ENCODE measurements at places on chromosomes 2 and 18.

DNA sequence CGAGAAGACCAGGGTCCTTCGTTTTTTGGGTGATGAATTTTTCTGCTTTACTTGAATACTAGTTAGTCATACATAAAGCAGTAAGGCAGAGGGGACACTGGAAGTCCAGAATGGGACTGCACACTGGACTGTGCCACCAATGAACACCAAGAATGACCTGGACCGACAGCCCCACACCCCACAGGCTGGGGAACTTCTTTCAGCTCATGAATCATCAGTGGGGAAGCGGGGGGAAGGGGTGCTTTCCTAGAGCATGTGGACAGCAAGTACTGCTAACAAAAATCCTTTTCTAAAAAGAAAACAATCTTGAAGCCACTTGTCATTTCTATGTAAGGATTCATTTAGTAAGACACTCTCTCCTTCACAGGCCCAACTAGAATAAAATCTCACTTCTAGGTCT is 86.0 kb downstream of the DTNB start:
- no peak for DNase-seq

- DNase-seq: no peak
These were observed 87.5 kb downstream of the MSH2 start for GRCh38 chr2:47490406-47490805.

DNA sequence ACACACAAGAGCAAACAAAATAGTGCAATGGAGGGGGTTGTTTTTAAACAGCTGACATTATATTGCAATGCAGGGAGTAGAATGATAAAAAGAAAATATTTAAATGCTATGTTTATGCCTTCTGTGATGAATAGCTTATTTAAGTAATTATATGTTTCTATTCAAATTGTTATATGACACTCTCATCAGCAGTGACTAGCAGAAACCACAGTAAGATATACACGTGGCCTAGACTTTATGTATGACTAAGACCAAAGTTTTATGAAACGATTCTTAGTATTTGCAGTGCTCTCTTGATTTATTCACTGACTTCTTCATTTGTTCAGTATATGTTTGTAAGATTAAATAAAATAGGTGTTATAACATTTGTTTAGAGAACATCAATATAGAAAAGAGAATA is 26.1 kb upstream of the C1D start:
- DNase-seq: no peak

DNA sequence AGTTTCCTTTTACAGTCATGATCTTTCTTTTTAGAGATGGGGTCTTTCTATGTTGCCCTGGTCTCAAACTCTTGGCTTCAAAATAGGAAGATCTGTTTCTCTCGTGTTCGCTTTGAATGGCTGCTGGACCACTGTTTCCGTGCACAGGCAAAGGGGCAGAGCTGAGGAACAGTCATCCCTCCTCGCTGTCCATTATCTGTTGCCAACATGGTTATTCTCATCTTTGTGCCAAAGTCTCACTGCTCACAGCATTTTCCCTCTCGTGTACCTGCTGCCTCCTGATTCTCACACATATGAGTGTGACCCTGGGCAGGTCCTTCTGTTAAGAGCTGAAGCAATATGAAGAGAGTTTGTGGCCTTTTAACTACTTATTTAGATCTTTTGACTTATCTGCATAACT is 28.0 kb upstream of the CCNYL1 start:
- DNase-seq: no peak

- no peak for DNase-seq
These were observed 1490.2 kb upstream of the SLC39A10 start for GRCh38 chr2:194166818-194167217.

- no peak for DNase-seq
These were observed 14.9 kb upstream of the B3GNT2 start for GRCh38 chr2:62180975-62181374.

DNA sequence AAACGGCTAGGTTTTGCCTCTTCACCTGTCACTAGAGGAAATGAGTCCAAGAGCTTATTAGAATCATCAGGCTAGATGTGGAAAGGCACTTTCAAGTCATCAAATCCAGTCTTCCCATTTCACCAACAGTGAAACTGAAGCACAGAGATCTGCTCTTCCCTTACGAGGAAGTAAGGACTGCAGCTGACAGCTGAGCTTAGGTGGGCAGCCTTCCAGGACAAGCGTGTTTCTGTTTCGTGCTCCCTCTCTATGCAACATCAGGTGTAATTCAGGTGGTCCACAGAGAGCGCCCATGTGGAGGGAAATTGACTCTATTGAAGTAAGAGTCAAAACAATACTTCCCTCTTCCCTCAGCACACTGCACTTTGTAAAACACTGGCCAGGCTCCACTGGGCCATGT is 5.5 kb downstream of the CYRIA start:
- DNase-seq: no peak

DNA sequence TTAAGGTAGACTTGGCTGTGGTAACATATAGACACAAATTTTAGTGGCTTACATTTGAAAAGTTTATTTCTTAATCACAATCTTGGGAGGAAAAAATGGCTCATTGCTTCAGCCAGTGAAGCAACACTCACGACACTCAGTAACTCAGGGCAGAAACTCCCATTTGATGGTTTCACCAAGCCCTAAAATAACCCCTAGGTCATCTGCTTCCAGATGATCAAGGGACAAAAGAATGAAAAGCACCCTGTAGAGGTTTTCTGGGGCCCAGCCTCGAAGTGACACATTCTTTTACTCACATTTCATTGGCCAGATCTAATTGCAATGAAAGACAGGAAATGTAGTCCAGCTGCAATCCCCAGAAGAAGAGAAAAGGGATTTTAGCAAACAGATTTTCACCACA is 275.9 kb downstream of the TMX3 start:
- no peak for DNase-seq

DNA sequence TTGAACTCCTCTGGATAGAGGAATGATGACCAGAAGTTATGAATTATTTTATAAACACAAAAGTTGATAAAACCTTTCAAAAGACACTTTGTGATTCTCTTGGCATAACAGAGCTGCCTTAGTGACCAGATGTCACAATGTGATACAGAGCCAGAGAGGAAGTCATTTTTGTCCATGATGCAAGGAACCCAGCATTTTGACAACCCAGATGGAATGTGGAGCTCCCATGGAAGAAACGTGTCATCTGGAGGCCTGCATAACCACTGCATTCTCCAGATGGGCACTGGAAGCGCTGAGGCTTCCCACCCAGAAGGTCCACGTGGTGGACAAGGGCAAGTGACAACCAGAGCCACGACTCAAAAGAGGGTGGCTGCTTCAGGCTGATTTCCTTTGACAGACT is 30.1 kb downstream of the HRH4 start:
- DNase-seq: no peak

- DNase-seq: no peak
These were observed 47.5 kb downstream of the RAB31 start for GRCh38 chr18:9755615-9756014.

DNA sequence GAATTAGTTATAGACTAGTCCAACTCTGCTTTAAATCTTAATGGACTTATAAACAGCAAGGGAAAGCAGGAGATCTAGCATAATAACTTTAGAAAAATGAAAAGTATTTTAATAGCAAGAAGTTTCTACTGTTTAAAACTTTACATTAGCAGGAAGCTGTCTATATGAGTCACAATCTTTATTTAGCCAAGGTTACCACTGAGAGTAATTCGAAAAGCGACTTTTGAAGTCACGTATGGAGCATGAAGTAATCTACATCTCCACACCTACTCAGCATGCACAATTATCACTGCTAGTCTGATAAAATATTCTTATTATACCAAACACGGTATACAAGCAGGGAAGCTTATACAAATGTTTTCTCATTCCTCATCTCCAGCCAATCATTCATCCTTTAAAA is 515.4 kb upstream of the SOX11 start:
- DNase-seq: no peak

- no peak for DNase-seq
These were observed 471.7 kb upstream of the CDH20 start for GRCh38 chr18:60861575-60861974.

DNA sequence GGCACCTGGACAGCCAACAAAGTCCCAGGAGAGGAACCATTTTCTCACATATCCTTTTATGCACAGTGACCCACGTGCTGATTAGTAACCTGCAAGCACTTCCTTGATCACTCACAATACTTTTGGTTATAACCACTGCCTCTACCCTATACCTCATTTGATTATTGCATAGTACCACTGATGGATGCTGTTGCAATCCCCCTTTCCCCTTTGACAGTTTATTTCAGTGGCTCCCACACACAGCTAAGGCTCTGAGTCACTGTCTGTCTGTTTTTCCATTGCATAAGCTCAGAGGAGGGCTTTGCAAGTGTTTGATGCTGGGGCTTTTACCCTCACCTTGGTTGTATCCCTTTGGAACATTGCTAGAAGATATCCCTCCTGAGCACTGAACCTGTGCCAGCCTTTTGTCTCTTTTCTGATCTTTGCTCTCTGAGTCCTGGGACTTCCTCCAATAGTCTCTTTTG is 101.7 kb upstream of the RBBP8 start:
- DNase-seq: no peak

DNA sequence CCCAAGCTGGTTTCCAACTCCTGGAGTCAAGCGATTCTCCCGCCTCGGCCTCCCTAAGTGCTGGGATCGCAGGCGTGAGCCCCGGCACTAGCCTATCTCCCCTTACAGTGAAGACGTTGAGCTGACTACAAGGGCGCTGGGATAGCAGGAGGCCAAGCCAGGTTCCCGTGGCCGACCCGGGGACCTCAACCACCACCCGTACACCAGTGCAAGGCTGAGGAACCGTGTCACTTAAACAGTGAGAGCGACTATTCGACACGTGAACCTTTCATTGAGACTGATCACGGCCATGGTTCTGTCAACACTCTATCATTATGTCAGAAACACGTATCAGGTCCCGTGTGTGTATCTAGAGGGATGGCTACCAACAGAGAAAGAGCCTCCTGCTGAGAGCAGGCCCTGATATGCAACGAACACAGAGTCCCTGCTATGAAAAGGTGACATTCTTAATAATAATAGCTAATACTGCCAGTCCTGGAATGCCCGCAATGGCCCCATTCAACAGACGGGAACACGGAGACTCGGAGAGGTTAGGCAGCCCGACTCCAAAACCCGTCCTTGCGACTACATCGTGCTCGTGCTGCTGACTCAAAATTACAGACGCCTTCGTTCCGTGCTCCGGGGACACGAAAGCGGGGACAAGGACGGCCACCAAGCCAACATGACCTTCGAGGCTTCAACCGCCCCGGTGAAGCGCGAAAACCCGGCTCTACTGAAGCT is 833 bp downstream of the AFG3L2 start:
- no peak for DNase-seq

- no peak for DNase-seq
These were observed 163.5 kb upstream of the NT5C1B start for GRCh38 chr2:18752667-18753422.

- no peak for DNase-seq
These were observed 3.0 kb upstream of the IRS1 start for GRCh38 chr2:226802573-226802972.

GRCh38 chr2:47189635-47190034 is 34.5 kb upstream of the STPG4 start:
- no peak for DNase-seq

GRCh38 chr18:75830828-75831227 is 403.3 kb upstream of the SMIM21 start:
- DNase-seq: no peak

DNA sequence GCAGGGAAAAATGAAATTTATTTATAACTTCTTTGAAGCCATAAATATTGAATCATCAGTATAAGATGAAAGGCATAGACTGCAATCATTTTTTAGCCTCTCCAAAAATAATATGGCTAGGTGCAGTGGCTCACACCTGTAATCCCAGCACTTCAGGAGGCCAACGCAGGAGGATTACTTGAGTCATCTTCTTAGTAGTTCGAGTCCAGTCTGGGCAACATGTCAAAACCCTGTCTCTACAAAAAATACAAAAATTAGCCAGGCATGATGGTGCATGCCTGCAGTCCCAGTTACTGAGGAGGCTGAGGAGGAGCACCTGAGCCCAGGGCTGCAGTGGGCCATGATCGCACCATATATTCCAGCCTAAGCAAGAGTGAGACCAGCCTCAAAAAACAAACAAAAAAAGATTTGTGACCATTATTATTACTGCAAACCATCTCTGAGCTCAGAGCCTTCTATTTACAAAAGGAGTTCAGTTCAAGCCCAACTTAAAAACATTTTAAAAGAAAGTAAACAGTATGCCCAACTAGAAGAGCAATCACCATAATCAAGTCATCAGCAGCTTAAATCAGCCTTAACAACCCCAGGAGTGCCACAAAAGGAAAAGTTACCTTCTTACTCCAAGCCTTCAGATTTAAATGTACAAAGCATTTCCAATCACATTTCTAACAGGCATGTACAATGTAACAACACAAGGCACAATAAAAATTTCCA is 37.5 kb downstream of the KCNG3 start:
- no peak for DNase-seq

GRCh38 chr2:42493468-42494354 is at the start of gene KCNG3:
Gene KCNG3, minus strand, starts transcription at chr2:42493982. Its CDS starts 481 bp downstream, at chr2:42493501.
- DNase-seq: peak; percentile 51

DNA sequence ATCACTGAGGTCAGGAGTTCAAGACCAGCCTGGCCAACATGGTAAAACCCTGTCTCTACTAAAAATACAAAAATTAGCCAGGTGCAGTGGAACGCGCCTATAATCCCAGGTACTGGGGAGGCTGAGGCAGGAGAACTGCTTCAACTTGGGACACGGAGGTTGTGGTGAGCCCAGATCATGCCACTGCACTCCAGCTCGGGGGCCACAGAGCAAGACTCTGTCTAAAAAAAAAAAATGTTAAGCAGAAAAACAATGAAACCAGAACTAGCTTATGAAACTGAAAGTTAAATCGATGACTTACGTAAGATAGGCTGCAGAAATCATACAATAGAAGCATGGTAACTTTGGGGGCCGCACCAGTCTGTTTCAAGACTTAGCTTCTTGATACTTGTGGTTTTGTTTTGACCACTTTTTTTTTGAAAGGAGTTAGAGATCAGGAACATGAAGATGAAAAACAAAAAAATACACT is 6.2 kb upstream of the GPR155 start:
- DNase-seq: peak; percentile 5

GRCh38 chr2:97706708-97707345 is 6.5 kb upstream of the ZAP70 start:
- DNase-seq: no peak

DNA sequence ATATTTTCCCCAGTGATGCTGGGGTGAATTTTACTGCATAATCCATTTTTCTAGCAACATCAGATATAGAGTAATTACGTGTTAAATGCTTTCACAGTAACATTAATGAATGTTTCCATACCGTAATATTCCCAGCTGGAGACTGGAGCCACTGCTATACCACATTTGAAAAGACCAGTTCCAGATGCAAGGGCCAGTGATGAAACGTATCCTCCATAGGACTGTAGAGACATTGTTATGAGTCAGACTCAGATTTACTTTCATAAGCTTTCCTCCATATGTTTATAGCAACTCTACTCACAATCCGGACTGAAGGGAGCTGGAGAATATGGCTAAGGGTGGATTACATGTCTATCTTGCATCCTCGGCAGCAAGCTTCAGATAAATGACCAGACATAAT is 22.7 kb upstream of the GCG start:
- no peak for DNase-seq

- no peak for DNase-seq
These were observed 487.0 kb downstream of the TNS1 start for GRCh38 chr2:217515615-217516309.

- no peak for DNase-seq
These were observed 218.3 kb downstream of the ACKR3 start for GRCh38 chr2:236787885-236788284.
